NCI-H2029 treated with DMSO at 0.1 percent for 48 hours (cell line): ENCODE measurements at places on chromosomes 5 and 9.

DNA sequence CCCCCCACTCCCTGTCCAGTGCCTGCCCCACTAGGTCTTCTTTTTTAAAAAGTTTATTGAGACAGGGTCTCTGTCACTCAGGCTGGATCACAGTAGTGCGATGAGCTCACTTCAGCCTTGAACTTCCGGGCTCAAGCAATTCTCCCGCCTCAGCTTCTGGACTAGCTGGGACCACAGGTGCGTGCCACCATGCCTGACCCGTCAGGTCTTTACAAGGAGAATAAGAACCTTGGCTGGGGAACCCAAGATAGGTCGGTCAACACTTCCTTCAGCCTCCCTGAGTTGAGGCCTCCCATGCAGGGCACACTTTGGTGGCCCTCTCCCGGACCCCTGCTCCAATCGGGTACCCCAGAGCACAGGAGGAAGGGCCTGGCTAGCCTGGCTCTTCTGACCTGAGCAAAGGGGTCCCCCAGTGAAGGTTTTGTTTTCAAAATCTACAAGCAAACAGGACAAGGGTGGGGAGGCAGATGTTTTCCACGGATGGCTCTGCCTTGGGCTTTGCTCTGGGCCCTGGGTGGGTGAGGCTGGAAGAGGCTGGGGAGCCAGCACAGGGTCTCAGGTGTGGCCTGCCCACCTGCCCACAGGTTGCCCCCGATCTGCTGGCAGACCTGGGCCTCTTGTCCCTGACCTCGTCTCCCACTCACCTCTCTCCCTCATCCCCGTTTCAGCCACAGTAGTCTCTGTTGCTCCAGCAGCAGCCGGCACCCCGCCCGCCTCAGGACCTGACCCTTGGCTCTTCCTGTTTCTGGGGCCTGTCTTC is 108.7 kb upstream of the PHYKPL start:
- DNase-seq: no peak

DNA sequence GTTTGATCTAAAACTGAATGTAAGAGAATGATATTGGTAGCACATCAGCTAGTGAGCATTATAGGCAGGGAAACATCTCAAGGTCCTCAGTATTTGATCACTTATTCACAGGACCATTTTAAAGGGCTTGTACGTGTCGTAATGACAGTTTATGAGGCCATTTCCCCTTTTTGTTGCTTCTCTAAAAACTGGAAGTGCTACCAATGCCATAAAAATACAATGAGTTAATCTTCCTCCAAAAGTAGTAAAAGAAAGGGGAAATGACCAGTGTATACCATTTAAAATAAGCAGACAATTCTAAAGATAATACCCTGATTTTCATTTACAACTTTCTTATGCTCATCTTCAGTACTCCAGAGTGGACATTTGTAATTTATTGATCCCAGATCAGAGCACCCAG is 285.8 kb upstream of the PCSK5 start:
- no peak for DNase-seq

DNA sequence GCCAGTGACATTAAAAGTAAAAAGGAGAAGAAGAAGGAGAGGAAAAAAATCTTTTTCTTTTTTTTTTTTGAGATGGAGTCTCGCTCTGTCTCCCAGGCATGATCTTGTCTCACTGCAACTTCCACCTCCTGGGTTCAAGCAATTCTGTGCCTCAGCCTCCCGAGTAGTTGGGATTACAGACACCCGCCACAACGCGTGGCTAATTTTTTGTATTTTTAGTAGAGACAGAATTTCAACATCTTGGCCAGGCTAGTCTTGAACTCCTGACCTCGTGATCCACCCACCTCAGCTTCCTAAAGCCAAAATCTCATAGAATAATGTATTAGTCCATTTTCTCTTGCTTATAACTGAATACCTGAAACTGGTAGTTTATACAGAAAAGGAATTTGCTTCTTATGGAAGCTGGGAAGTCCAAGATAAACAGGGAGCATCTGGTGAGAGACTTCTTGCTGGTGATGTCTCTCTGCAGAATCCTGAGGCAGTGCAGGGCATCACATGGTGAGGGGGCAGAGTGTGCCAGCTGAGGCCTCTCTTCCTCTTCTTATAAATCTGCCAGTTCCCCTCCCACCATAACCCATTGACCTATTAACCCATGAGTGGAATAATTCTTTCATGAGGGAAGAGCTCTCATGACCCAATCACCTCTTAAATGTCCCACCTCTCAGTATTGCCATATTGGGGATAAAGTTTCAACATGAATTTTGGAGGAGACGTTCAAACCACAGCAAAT is 466.3 kb downstream of the GADD45G start:
- no peak for DNase-seq

DNA sequence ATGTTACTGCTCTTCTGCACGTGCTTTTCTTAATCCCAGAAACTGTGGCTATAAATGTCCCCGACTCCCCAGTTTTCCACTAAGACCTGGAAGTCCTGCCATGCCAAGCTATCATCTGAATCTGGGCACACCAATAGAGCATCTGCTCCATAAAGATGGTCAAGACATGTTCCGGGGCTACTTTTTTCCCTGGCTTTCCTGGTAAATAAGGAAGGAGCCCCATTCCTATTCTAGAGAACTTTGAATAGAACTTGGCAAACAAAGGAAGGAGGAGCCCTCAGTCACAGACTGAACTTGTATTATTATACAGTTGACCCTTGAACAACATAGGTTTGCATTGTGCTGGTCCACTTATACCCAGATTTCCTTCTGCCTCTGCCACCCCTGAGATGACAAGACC is 182.9 kb downstream of the CCDC192 start:
- no peak for DNase-seq

DNA sequence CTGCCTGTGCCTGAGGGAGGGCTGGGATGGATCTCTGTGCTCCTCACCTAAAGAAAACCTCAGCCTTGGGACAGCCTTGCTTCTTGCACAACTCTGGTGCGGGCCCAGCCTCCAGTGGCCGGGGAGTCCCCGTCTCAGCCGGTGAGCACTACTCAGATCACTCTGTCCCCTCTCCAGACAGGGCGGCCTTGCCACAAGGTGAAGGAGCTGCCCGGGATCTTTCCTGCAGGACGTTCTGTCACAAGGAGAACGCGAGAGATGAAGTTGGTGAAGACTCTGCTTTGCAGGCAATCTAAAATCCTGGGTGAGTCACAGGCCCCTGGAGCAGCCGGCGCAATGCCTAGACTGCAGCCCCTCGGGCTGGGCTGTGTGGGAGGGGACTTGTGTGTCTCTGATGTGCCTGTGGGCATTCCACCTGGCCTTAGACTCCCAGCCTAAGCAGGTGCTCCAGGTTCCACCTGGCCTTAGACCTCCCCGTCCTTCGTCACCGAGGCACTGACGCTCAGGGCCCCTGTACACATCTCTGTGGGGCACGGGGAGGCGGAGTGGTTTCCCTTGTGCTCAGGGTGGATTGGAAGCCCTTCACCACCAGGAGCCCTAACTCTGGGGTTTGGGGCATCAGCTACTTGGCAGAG is 15.2 kb upstream of the IRX4 start:
- DNase-seq: no peak

- no peak for DNase-seq
Observed at GRCh38 chr5:149002053-149002452, 60.8 kb downstream of the SH3TC2 start.

DNA sequence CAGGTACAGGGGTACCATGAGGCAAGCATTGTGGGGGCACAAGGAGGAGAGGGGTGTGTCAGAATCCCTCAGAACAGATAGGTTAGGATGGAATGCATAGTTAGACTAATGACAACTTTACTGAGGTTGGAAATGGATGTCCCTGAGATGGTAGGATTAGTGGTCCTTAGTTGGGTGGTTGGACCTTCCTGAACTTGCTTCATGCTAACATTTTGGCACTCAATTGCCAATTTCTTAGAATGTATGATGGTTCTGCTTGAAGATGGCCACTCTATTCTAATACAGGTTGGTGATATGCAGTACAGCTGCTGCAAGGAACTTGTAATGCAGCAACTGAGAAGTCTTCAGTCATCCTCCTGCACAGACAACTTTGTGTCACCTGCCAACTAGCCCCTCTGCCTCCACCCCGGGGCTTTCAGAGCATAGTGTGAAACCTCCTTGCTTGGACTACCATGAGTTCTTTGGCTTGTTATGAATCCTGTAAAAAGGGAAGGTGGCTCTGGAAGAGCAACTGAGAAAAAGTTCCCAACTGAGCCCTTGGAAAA is 5.4 kb downstream of the CCNI2 start:
- DNase-seq: no peak

GRCh38 chr9:21097817-21098216 is 20.1 kb upstream of the IFNB1 start:
- DNase-seq: no peak

GRCh38 chr9:2583308-2584013 is 38.1 kb upstream of the VLDLR start:
- no peak for DNase-seq

DNA sequence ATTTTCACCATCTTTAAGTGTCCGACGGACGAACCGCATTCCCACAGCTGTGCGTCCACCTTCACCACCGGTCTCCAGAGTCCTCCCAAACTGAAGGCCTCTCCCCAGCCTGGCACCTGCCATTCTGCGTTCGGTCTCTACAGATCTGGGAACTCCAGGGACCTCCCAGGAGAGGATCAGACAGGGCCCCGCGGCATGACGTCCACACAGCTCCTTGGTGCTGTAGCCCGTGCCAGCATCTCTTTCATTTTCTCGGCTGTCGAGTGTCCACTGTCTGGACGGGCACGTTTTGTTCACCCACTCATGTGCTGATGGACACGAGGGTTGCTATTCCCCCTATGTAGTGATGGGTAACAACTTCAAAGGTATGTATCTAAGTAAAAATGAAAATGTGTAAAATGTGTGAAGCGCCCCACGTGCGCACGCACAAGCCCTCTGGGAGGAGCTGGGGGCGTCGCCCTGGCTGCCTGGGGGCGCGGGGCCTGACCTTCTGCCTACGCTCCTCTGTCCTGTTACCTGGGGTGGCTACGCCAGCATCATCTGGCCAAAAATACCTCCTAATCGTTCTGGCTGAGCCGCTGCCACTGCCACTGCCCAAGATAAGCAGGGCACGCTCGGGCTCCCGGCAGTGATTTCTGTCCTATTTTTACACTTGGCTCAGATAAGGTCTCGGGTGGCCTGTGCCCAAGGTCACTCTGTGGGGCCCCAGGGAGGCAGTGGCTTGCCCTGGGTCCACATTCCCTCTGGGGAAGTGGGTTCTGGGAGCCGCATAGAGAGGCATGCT is 10.8 kb upstream of the SLC12A7 start:
- DNase-seq: no peak

- no peak for DNase-seq
Observed at GRCh38 chr5:92543201-92543600, 1037.8 kb downstream of the NR2F1-AS1 start.
